ENCODE measurements at places on chromosomes 3 and 15.

- peak; percentile 48 for DNase-seq
Measured at GRCh38 chr15:39285663-39286062, 295.2 kb upstream of the THBS1 start.

DNA sequence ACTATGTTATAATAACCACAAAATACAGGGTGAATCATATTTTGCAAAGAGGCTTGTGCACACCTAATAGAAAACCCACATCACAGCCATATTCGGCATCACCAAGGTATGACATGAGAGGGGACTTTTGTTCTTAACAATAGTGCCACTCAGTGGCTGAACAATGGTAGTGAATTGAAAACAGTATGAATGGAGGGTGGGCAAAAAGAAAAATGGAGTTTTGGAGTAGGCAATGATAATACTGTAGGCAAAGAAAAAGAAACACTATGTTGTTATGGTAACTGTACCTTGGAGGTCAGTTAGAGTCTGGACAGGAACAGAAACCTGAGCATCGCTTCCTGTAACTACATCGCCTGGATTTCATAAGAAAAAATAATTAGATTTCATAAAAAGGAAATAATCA lies 348.6 kb downstream of the PLCL2 start:
- DNase-seq = peak; percentile 64

DNA sequence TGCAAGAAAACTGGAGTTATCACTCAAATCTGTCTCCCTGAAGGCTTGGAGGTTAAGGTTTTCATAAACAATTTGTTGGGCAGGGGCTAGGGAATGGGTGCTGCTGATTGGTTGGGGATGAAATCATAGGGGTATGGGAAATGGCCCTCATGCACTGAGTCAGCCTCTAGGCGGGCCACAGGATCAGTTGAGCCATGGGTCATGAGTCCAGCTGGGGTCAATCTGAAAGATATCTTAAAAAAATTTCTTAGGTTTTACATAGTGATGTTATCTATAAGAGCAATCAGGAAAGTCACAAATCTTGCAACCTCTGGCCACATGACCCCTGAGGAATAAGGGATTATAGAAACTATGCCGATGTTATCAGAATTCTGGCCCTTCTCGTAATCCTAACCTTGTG lies 491.7 kb downstream of the ZIC1 start:
- no peak for DNase-seq

- peak; percentile 83 for DNase-seq
Measured at GRCh38 chr3:126208606-126209256, 28.3 kb upstream of the ALDH1L1 start.

- no peak for DNase-seq
Measured at GRCh38 chr3:153291059-153291685, 129.1 kb downstream of the RAP2B start.

- DNase-seq = no peak
Measured at GRCh38 chr15:88865498-88866099, 29.7 kb downstream of the HAPLN3 start.

- no peak for DNase-seq
Measured at GRCh38 chr3:7271631-7272030, 410.7 kb downstream of the GRM7 start.

GRCh38 chr3:155496206-155496605 lies 202.7 kb upstream of the STRIT1 start:
- DNase-seq = no peak

DNA sequence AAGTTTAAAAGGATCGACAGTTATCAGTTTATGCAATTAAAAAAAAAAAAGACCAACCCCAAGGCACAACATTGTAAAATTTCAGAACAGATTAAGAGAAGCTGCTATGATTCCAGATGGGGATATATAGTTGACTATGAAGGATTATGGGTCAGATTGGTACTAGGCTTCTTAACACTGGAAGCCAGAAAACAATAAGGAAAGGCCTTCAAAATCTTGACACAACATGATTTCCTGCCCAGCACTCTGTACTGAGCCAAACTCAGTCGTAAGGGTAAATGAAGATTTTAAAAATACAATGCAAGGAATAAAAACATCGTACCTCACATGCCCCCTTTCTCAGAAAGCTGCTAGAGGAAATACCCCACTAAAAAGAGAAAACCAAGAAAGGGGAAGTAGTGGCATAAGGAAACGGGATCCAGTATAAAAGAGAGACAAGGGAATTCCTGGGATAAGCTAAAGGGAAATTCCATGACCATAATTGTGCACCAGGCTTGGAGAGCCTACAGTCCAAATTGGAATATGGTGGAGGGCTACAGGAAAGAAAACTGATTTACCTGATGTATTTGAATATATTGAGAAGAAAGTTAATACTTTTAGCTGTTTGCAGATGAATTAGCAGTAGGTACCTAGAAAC lies 27.9 kb downstream of the PIAS1 start:
- DNase-seq = no peak

DNA sequence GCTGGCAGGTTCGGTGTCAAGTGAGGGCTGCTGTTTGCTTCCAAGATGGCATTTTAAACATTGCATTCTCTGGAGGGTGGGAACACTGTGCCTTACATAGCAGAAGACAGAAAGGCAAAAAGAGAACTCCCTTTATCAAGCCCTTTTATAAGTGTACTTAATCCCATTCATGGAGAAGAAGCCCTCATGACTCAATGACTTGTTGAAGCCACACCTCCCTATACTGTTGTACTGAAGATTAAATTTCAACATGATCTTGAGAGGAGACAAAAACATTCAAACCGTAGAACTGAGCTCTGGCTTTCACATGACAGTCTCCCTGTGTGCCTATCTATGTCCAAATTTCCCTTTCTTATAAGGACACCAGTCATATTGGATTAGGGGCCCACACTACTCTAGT lies 443.4 kb upstream of the CDIN1 start:
- no peak for DNase-seq

- peak; percentile 76 for DNase-seq
Measured at GRCh38 chr3:98814817-98815420, 51.8 kb downstream of the ST3GAL6 start.

DNA sequence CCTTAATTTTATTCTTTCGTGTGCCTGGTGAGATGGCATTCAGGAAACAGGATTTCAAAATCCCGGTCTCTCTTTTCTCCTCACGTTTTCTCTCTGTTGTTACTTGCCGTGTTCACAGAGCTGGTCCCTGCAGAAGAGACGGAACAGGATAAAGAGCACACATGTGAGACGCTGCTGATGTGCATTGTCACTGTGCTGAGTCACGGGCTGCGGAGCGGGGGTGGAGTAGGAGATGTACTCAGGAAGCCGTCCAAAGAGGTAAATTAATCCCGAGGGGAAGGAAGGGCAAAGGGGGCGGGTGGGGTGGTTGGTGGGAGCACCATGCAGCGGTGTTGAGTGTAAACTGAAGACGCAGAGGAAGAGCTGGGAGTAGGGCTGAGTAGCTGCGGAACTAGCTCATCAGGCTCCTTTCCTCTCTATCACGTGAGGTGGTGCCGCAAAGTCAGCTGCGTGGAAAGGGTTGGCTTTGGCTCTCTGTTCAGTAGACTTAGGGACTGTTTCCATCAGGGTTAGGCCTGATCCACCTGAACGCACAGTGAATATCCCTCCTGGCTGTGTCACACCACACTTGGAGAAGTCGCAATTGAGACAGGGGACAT lies 164.8 kb upstream of the BHLHE40 start:
- DNase-seq = peak; percentile 35

DNA sequence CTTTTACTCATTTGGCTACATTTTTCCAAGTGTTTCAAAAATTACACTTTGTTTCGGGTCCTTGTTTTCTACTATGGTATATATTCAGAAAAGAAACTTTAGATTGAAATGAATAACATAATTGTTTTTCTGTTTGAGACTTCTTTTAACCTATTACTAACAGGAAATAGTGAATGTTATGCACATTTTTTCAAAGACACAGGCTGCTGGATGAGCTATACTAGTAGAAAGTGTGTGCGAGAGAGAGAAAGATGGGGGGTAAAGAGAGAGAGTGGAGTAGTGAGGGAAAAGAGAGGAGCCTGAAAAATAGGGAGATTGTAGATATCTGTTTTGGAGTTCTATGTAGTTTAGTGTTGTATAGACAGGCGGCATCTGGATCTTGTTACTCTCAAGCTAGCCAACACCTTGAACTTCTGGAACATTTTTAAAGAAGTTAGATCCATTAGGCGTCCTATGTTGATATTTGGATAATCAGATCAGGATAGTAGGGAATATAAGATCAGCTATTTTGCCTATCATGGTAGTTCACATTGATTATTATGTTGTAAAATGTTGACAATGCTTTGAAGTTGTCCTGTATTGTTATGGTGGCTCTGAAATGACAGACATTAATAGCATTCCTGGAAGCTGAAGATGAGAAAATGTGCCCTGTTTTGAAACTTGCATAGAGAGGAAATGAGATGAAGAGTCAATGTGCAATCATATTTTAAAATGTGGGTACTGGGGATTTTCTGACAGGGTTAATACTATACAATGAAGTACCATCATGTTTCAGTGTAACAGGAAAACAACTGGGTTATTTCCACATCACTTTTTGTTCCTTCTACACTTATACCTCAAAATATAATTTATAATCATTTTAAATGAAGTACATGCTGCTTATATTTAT lies 2.6 kb downstream of the RBMS3 start:
- no peak for DNase-seq
